ENCODE measurements at places on chromosomes 3 and 15.

- no peak for DNase-seq
Observed at GRCh38 chr15:59456114-59456513, 18.1 kb downstream of the FAM81A start.

DNA sequence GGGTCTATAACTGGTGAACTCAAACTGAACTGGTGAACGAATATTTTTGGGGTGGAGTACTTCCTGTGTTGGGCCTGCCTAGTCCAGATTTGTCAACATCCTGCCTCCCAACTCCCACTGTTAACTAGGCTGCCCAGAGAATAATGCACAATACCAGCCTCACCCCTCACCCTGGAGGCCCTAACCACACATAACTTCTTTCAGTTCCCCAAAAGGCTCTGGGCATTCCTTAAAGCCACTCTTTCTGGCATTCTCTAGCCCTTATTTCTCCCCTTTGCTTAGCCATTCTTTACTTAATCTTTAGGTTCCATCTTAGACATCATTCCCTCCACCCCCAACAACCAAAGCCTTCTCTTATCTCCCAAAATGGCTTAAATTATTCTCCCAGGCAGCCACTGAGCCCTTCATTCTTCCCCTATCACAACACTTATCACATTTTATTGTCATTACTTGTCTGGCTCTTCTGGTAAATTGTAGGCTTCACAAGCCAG lies 9.1 kb upstream of the SEC11A start:
- DNase-seq, result no peak

- DNase-seq, result no peak
Observed at GRCh38 chr3:127485396-127486170, 105.0 kb downstream of the TPRA1 start.

GRCh38 chr15:32674681-32675080 lies 33.2 kb downstream of the SCG5 start:
- DNase-seq, result no peak

GRCh38 chr15:35394416-35394815 lies 151.5 kb downstream of the DPH6 start:
- no peak for DNase-seq

DNA sequence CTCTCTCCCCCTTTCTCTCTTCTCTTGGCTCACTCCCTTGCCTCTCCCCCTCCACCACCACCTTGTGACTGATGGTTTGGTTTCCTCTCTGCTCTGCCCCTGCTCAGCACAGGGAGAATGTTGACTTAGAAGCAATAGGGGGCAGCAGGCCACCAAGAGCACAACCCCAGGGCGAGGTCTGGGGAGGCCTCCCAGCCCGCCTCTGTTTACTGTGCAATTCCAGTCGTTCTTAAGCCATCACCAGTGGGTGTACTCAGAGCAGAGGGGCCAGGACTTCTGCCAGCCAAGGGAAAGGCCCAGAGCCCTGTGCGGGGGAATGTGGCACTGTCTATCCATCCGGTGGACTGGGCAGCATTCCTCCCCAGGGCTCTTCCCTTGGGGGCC lies 5.7 kb upstream of the APEH start:
- DNase-seq, result no peak

DNA sequence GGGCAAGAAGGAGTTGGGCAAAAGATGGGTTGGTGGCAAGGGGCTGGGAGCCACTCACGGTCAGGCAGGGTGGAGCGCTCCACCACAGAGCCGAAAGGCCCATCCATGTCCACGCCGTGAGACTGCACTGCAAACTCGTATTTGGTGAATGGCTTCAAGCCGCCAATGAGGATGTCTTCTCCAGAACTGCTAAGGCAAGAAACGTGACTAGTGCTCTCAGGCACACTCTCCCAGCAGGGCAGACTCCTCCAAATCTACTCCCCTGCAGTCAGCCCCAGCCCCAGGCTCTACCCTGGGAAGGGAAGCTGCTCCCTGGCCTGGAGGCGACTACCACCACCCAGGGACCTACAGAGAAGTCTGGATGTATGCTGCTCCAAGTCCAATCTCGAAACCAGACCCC lies 11.4 kb upstream of the IGDCC3 start:
- no peak for DNase-seq

DNA sequence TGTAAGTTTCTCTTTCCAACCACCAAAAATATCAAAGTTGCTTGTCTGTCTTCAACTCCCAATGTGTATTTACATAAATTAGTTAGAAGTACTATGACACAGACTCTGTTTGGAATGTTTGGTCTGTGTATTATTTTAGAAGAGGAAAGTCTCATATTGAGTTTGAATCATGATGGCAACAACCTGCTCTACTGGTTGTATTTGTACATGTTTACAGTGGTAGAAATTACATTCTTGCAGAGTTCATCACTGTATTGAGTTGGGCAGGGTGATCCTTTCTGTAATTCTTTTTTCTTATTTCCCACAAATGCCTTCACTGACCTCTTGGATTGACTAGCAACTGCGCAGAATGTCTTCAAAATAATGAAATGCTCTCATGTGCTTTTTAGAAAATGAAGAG lies 149.6 kb downstream of the CHL1 start:
- DNase-seq, result no peak

DNA sequence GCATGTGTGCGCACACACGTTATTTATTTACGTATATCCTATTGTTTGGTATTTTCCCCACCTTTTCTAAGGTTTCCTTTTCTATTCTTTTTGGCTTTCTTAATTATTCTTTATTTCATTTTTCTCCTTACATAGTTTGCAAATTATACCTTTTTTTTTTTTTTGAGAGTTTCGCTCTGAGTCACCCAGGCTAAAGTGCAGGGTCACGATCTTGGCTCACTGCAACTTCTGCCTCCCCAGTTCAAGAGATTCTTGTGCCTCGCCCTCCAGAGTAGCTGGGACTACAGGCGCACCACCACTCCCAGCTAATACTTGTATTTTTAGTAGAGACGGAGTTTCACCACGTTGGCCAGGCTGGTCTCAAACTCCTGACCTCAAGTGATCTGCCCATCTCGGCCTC lies 20.0 kb upstream of the CILP start:
- no peak for DNase-seq

DNA sequence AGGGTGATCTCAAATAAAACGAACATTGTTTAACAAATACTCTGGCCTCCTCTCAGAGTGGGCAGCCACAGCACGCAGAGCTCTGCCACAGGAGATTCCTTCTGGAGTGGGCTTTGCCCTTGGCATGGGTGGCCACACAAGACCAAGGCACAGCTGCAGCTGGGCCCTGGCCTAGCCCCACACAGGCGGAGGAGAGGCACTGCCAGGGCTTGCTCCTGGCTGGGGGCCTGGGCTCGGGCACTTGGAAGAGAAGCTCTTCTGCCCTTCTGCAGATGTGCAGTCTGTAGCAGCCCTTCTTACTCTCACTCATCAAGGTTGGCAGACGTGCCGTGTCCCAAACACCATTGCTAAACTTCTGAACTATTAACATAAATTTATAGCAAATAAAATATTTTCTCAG lies 67.2 kb downstream of the CRTC3 start:
- DNase-seq, result no peak

GRCh38 chr3:2837910-2838309 lies 272.3 kb downstream of the IL5RA start:
- no peak for DNase-seq

GRCh38 chr3:9231006-9231405 lies 18.4 kb downstream of the SRGAP3 start:
- no peak for DNase-seq

GRCh38 chr3:14806641-14807263 lies 12.0 kb upstream of the FGD5 start:
- no peak for DNase-seq

DNA sequence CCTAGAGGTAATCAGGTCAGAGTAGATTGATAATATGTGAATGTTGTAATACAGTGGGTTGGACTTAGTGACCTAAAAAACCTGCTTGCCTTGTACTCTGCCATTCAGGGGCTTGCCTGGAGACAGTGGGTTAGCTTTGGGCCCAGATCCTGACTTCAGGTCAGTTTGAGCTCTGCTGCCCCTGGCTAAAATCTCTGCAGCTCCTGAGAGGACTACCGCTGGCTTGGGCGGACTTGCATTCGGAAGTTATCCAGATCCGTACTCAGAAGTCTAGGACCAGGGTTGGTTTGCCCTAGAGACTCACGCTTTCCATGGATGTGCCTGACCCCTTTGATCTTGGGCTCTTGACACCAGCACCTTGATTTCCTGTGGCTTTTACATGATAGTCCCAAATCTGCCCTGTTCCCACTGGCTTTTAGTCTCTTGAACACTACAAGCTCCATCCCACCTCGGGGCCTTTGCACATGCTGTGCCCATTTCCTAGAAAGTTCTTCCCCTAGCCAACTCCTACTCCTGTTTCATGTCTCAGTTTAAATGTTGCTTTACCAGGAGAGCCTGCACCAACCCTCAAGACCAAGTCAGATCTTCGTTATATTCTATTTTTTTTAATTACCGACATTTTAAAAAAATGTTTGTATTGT lies 5.9 kb downstream of the ACSBG1 start:
- no peak for DNase-seq

- no peak for DNase-seq
Observed at GRCh38 chr15:75161106-75161916, 40.4 kb upstream of the C15orf39 start.

DNA sequence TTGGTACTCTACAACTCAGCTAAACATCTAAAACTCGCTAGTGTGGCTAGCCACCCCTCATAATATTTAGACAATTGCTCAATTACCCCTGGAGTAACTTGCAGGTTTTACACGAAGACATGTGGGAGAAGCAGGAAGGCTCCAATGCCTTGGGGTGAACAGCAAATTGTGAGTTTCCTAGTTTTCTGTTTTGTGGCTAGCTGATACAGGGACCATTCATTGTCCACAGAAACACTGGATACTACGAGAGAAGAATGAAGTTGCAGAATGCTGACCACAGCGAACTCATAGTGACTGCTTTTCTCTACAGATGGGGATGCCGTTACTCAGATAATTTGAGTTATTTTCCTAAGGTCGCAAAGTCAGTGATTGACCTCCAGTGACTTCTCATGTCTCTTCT lies 212.9 kb downstream of the P3H2 start:
- DNase-seq, result no peak

DNA sequence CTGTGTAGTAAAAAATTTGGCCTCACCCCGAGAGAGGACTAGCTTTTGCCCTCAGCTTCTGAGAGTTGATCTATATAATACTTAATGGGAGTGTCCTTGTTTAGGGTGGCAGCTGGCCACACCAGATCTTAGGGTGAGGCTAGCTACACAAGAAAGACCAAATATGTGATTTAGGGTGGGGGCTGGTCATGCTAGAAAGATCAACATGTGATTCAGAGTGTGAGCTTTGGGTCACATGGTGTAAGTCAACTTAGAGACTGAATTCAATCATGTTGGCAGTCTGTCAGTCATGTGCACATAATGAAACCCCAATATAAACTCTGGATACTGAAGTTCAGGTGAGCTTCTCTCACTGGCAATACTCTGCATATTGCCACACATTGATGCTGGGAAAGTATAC lies 120.7 kb upstream of the DAZL start:
- DNase-seq, result no peak

GRCh38 chr3:66531256-66531655 lies 30.4 kb upstream of the LRIG1 start:
- no peak for DNase-seq

Data from stimulated activated CD8-positive, alpha-beta memory T cell treated with anti-CD3 and anti-CD28 coated beads, Interleukin-12 subunit alpha, Interleukin-12 subunit beta, amount 100 ng/mL, for 4 hours (primary cell).